ENCODE measurements at places on chromosomes 11 and 22.

DNA sequence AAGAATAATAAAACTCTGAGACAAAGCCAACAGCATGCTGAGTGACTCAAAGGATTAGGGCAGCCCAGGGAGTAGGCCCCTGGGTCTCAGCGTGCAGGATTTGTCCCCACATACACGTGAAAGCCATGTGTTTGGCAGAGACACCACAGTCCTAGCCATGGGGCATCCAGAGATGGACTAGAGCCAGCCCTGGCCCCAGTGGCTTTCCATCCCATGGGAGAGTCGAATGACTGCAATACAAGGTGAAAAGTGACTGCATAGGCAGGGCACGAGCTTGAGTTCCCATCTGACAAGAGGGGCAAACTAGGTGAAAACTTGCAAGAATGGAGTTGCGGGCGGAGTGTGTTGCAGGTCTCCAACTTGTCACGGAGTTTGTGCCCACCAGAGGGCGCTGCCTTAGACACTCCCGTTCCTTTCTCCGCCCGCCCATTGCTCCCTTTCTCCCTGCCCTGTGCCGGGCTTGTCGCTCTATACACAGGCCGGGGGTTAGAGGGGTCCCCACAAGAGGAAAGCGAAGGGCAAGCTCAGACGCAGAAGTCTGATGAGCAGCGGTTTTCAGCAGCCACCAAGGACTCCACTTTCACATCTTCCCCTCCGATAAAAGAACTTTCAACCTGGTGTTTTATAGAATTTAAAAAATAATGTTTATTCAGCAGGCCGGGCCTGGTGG is 24.2 kb downstream of the TSKU start:
- DNase-seq: peak; percentile 45

GRCh38 chr11:47351156-47352126 is 1.1 kb downstream of the MYBPC3 start:
- DNase-seq: no peak

GRCh38 chr11:94595076-94595475 is 27.9 kb downstream of the PIWIL4 start:
- no peak for DNase-seq

GRCh38 chr11:85531191-85531897 is 95.8 kb downstream of the DLG2 start:
- DNase-seq: no peak

DNA sequence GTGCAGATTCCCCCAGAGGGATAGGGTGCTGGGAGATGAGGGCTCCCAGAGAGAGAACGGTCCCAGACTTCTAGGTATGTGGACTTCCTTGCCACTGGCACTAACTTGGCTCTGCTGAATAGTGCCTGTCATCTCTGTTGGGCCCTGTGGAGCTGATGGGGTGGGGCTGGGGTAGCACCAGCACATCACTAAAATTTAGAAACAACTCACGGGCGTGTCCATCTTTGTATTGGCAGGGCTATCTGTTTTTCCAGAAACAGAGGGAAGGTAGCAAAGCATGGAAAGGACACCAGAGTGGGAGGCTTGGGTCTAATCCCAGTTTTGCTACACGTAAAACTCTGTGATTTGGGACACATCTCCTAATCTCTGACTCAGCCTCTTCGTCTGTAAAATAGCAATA is 25.8 kb downstream of the SWAP70 start:
- no peak for DNase-seq

- peak; percentile 91 for DNase-seq
These were observed 58.2 kb downstream of the PRCP start for GRCh38 chr11:82842019-82842418.

DNA sequence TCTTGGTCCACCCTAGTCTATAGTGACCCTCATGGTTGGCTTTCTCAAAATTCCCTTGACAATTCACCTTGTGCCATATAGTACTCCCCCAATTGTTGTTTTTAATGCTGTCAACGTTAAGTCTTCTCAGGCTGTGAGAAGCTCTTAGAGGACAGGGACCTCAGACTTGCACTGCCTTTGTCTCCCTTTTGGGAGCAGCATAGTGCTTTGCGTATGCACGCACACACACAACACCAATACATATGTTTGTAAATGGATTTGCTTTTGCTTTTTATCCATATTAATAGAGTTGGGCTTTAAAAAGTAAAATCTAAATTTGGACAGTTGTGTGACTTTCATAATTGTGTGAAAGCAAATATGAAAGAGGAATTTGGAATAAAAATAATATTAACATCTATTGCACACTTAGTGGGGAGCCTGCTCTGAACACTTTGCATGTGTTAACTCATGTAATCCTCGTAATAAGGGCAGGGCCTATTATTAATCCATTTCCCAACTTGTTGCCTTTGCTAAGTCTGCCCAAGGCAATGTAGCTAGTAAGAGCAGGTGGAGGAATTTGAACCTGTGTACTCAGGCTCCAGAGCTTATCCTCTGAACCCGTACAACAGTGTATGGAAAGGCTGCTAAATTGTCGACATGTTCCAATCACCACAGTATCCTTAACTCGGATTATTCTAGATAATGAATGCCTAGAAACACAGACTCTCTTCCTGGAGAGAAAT is 257.7 kb upstream of the NARS2 start:
- no peak for DNase-seq

DNA sequence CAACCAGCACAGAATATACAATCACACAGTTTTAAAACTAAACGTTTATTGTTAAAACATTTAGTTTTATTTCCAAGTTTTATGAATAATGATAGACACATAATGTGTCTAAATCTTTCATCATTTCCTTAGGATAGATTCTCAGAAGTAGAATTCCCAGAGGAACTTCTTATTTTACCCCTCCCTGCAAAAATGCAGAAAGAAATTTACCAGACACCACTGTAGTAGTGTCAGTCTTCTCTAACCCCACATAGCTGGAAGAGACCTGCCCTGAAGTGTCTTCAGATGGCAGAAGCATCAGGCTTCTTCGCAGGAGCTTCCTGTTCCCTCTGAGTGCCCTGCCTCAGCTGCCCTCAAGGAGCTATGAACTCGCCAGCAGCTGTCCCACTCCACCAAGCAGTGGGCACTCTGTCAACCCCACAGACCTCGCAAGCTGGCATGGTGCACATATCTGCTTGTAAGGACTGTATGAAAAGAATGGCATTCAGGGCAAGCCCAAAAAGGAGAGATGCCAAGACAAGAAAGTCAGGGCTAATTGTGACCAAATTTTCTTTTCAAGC is 28.5 kb upstream of the PAK1 start:
- no peak for DNase-seq

DNA sequence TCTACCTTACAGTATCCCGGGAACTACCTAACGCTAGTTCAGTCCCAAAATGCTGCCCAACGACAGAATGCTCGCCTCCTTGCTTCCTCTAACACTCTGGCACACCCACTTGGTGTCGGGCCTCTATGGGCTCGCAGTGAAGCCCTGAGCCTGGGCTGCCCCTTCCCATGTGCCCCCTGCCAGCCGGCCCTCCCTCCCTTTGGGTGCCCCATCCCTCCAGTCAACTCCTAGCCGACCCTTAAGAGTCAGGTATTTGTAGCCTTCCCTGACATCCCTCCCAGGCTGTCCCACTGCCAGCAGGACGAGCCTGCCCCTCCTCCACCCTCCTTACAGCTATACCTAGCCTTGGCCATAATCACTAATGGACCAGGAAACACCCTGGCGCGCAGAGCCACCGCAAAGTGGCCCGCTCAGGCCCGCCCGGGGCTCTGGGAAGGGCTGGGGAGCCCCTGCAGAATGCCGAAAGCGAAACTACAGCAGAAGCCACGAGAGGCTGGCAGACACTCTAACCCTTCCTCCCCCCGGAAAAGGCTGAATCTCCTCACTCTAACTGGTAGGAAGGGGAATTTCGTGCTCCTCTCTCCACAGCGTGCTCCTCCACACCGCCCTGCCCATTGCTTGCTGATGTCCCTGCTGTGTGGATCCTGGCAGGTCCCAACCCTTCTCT is 8.2 kb downstream of the CBX7 start:
- DNase-seq: peak; percentile 30

DNA sequence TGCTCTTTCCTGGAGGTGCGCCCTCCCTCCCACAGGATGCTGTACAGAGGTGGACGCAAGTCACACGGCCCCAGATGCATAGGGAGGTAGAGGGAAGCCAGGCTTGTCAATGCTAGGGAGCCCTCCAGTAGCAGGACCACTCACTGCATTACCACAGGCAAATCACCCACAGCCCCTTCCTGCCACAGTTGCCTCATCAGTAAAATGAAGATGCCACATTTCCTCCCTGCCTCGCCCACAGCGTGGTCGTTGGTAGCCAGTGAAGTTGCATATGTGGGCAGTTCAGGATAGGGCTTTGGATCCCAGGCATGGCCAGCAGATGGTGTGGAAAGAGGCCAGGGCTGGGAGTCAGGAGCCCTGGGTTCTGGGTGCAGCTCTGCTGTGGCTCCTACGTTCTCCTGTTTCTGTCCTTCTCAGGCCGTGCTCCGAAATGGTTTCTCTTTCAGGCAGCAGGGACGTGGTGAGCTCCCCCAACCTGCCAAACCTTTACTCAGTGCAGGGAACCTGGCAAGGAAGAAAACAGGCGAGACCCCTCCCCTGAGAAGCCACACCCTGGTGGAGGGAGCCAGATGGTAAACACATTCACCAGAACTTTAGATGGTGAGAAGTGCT is 22.6 kb downstream of the DAGLA start:
- no peak for DNase-seq

DNA sequence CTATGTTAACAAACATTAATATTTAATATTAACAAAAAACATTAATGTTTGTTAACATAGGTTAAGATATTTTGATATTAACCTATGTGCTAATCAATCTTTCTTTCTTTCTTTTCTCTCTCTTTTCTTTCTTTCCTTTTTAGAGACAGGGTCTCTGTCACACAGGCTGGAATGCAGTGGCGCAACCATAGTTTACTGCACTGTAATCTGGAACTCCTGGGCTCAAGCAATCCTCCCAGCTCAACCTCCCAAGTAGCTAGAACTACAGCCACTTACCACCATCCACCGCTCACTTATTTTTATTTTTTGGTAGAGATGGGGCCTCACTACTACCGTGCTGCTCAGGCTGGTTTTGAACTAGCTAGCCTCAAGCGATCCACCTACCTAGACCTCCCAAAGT is 13.2 kb downstream of the SIK3 start:
- DNase-seq: no peak

DNA sequence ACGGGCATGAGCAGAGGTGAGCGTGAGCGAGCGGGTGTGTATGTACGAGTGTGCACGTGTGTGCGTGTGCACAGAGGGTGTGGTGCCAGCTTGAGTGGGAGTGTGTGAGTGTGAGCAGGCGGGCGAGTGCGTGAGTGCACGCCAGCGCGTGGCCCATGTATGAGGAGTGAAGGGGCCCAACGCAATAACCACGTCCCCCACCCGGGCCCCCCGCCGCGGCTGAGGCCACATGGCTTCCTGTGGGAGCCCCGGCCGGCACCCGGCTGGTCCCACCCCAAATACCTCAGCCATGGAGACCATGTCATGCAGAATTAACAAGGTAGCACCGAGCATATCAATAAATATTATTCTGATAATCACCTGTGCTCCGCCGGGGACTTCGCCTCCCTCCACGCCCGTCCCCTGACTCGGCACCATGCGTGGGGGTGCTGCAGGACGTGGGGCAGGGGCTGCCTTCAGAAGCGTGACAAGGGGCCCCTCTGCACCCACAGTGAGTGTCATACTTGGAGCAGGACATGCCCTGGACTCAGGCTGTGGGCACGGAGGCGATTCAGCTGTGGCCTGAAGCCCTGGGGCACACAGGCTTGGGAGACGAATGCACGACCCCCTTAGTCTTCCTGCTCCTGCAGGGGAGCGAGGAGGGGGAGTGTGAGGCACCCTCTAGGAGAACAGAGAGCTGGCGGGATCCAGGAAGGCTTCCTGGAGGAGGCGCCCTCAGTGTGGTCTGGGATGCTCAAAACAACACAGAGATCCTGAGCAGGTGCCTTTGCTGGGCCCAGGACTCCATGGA is 5.6 kb upstream of the TRABD start:
- DNase-seq: no peak

DNA sequence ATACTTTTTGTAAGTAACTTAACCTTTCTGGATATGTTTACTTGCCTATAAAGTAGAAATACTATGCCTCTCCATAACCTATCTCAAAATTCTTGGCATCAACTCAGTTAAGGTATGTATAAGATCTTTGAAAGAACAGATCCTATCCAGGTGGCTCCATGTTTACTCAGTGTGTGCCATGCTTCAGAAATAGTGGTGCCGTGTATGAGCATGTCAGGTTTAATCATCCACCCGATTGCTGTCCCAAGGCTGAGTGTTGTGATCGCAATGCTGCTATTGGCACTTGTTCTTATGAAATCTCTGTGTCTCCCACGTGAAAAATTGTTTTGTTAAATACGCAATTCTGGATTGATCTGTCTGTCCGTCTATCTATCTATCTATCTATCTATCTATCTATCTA is 85.9 kb upstream of the SNX19 start:
- DNase-seq: no peak

- DNase-seq: no peak
These were observed 25.8 kb upstream of the WNT11 start for GRCh38 chr11:76232026-76232665.

DNA sequence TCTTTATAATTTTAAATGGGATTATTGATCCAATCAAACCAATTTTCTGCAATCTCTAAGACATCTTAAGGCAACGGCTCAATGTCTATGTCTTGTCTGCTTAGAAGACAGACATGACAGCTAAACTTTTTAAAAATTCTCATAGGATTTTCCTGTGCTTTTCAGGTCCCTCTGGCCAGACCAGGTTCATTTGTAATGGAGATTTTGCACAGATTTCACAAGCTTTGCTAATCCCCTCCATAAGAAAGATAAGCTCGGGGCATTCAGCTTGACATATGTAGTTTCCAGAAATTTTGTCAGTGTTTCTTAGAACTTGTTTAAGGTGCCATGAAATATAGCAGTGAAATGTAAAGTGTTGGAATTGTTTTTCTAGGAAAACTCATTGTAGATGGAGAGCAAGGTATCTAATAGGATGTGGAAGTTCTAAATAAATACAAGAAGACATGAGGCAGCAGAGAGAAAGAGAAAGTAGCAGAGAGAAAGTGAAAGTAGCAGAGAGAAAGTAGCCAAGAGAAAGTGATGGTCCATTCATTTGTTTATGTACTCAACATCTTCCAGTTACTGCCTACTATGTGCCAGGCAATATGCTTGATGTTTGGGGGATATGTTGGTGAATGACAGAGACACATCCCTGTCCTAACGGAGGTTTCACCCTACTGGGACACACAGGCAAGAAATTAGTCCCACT is 219.1 kb upstream of the ARHGAP42 start:
- DNase-seq: no peak

- DNase-seq: no peak
These were observed 313.5 kb downstream of the BLID start for GRCh38 chr11:121802542-121802941.

DNA sequence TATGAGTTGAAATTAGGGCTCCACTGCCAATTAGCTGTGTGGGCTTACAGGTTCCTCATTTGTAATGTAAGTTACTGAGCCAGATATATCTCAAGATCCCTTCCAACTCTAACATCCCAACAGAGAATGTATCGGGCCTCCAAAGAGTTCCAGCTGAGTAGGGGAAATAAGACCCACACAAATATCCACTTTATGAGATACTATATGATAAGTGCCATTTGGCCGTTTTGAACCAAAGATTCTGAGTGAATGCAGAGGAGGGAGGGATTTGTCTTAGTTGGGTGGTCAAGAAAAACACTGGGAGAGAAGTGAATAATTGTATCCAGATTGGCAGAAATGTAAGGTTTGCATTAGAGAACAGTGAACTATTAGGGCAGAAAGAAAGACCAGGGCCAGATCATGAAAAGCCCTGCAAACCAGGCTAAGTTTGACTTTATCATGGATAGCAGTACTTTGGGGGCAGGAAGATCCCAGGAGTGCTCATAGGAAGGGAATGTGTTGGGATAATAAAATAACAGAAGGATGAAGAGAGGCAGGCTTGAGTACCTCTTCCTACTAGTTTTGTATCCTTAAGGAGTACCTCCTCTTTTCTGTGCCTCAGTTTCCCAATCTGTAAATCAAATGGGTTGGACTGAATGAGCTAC is 63.9 kb downstream of the RPL27A start:
- no peak for DNase-seq

All from hypothalamus (tissue), 51 donors.